Caki2 (cell line): ENCODE measurements at places on chromosomes 6 and 20.

- DNase-seq, result no peak
Observed at GRCh38 chr6:113181164-113181563, 676.0 kb upstream of the MARCKS start.

DNA sequence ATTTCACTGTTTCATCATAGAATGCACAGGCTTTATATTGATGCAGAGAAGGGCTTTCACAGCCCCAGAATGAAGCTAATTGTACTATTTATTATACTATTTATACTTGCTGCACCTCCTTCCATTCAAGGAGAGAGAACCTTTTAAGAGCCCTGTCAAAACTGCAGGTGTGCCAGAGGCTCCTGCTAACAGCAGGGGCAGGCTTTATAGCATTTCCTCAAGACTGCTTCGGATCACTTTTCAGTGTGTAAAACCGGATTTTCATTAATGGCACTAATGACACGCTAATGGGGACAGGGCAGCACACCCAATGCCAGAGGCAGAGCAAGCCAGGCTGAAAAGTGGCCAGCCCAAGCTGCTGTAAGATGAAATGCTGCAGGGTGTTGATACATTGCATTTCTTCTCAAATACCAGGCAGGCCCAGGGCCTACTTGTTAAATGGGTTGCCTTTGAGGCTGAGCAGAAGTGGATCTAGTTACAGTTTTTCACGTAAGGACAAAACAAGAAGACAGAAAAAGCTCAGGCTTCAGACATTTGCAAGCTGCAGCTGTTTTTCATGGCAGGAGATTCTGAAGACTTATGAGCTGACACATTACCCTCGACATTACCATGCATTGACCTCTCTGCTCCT, 487.7 kb upstream of the BTBD3 start:
- DNase-seq, result no peak

GRCh38 chr6:31805939-31806469, 762 bp downstream of the LSM2 start:
- no peak for DNase-seq

- DNase-seq, result peak; percentile 24
Observed at GRCh38 chr20:56359212-56360132, 698 bp downstream of the FAM210B start.

GRCh38 chr6:101545191-101545590, 151.7 kb downstream of the GRIK2 start:
- no peak for DNase-seq

GRCh38 chr20:57619051-57619831, 985 bp downstream of the ZBP1 start:
- DNase-seq, result no peak

- DNase-seq, result no peak
Observed at GRCh38 chr20:18046535-18046934, 11.2 kb downstream of the OVOL2 start.

- DNase-seq, result no peak
Observed at GRCh38 chr6:61951586-61951985, 334.4 kb downstream of the KHDRBS2 start.

DNA sequence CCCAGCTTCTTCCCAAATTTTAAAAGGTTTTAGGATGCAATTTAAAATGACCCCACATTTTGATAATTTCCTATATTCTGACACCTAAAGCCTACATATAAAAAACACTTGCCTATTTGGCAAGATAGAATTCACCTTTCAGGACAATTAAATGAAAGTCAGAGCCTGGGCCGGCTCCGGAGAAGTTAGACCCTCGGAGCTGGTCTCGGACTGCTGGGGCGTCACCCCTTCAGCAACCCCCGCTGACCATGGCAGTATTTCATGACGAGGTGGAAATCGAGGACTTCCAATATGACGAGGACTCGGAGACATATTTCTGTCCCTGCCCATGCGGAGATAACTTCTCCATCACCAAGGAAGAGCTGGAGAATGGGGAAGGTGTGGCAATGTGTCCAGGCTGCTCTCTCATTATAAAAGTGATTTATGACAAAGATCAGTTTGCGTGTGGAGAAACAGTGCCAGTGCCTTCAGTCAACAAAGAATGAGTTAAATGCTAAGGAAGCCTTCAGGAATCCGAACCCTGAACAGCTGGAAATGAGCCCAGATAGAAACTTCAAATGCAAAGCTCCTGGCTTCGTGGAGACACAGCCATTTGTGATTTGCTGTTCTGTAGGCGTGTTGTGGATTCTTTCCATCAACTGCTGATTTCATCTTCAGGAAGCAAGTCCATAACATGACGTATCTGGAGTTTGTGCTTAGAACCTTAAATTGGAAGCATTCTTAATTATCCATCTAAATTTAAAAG, 16.0 kb downstream of the TCFL5 start:
- DNase-seq, result no peak

GRCh38 chr6:37934276-37934675, 114.7 kb downstream of the ZFAND3 start:
- no peak for DNase-seq

GRCh38 chr6:77245026-77245425, 218.3 kb downstream of the HTR1B start:
- DNase-seq, result no peak

DNA sequence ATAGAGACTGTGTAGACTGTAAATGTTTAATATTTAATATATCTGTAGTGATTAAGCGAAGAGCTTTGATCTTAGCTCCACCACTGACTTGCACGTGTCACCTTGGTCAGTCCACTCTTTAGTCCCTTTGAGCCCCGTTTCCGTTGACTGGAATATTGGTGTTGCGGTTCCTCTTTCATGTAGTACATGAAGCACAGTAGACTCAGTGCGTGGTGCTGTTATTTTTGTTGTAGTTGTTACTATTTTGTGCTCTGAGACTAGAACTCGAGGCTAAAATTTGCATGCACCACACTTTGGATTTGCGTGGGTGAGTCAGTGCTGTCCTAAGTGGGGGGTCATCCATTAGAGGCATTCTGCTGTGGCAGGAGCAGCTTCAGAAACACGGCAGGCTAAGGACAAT, 291.4 kb downstream of the QKI start:
- DNase-seq, result no peak

DNA sequence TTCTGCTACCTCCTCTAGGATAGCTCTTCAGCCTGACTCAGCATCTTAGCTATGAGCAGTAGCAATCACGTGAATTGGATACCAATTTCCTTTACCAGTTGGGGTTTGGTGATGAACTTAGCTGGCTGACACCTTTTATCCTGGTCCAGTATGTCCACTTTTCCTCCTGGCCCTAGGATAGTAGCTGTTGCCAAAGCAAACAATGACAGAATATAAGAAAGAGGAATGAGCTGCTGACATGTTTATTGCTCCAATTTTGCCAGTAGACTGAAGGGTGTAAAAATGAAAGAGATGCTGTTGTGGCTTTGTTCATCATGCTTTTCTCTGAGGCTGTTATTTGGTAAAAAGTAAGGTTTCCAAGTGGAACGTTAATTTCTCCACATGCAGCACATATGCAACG, 168.3 kb upstream of the JAG1 start:
- peak; percentile 30 for DNase-seq

DNA sequence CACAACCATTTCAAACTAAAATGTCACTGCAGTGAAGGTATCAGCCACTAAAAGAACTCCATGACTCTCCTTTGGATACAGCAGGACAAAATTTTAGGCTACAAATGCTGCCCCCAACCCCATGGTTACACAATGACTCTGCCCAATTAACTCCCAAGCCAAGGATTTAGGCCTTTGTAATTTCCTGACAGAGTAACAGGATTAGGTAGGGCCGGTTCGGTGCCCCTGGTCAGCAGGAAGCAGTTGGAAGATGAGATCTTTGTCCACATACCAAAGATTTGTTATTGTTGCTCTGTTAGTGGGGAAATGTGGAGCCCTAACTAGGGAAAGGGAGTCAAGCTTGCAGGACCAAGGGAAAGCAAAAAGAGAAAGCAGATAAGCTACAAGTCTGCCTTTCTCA, 26.7 kb upstream of the RIPK1 start:
- DNase-seq, result no peak

DNA sequence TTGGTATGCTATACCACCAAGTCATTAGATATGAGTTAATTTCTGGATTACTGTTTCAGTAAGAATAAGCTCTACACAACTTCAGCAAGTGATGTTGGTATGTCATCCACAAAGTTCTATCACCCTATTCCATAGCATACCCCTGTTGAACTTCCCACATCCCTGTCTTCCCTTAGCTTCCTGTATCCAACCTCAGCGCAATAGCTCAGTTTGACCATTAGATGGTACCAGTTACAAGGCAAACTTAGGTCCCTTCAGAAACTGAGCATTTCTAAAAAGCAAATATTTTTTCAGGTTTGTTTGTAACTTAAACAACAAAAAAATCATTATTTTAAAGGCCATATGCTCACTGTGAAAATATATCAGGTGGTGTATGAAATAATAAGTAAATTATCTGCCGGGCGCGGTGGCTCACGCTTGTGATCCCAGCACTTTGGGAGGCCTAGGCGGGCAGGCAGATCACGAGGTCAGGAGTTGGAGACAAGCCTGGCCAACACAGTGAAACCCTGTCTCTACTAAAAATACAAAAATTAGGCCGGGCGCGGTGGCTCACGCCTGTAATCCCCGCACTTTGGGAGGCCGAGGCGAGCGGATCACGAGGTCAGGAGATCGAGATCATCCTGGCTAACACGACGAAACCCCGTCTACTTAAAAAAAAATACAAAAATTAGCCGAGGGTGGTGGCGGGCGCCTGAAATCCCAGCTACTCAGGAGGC, 8.8 kb upstream of the MOG start:
- DNase-seq, result no peak

GRCh38 chr6:170101281-170102035, 189.4 kb downstream of the DLL1 start:
- DNase-seq, result no peak

GRCh38 chr6:139984317-139984716, 609.9 kb upstream of the CITED2 start:
- no peak for DNase-seq

- DNase-seq, result no peak
Observed at GRCh38 chr6:122799140-122799745, 10.2 kb downstream of the SMPDL3A start.
